ENCODE measurements at places on chromosomes 12 and 14.

DNA sequence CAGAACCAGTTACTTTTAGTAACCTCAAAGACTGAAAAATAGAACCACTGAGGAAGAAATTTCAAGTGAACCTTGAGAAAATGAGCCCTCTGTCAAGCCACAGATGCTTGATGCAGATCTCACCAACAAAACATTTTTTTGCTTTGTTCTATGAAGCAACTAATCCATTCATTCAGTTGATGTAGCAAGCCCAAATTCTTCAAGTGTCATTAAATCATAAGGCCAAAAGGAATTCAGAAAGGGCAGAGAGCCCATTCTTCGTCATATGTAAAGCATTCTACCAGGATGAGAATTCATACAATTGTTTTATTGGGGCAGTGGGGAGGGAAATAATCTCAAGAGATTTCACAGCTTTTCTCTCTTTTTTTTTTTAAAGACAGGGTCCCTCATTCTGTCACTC, 218.0 kb upstream of the RGS6 start:
- no peak for DNase-seq

DNA sequence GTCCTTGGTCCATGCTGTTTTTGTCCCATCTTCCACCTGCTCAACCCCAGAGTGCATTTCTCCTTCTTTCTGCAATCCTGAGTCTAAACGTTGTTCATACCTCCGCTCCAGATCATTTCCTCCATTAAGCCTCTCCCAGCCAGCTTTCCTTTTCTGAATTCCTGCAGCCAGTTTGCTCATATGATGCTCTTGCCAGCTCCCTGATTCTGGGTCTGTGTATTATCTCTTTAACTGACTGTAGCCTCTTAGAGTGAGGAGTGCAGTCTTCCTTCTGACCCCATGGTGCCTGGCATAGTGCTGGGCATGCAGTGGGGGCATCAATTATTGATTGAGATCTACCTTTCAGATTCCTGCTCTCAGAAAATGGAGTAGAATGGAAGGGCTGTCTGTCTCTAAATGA, 11.5 kb upstream of the TBPL2 start:
- no peak for DNase-seq

DNA sequence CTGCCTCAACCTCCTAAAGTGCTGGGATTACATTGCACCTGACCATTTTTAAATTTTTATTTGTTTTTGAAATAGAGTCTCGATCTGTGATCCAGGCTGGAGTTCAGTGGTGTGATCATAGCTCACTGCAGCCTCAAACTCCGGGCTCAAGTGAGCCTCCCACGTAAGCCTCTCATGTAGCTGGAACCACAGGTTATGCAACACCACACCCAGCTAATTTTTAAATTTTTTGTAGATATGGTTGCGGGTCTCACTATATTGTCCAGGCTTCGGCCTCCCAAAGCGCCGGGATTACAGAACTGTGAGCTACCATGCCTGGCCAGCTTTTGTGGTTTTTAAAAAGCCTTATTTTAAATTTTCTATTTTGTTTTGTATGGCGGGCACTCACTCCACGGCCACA, 2.2 kb upstream of the DRAM1 start:
- no peak for DNase-seq

GRCh38 chr14:72553656-72554055, 340.2 kb downstream of the DPF3 start:
- DNase-seq: no peak

DNA sequence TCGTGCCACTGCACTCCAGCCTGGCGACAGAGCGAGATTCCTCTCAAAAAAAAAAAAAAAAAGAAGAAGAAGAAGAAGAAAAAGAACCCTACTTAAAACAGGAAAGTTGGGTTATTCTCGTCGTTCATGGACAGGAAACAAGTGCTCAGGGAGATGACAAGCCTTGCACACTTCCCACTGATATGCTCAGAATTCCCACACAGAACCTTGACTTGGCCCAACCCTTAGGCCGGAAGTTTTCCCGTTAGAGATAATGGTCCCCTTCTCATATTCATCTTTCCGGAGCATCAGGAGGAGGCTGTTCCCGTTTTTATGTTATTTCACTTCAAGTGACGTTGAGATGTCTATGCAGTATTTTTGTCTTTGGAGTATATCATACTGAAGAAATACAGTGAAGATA, 36.2 kb downstream of the APOBEC1 start:
- no peak for DNase-seq

GRCh38 chr14:91956616-91957015, 9.1 kb upstream of the FBLN5 start:
- DNase-seq: no peak

GRCh38 chr12:131153956-131154355, 200.2 kb downstream of the ADGRD1 start:
- DNase-seq: no peak

DNA sequence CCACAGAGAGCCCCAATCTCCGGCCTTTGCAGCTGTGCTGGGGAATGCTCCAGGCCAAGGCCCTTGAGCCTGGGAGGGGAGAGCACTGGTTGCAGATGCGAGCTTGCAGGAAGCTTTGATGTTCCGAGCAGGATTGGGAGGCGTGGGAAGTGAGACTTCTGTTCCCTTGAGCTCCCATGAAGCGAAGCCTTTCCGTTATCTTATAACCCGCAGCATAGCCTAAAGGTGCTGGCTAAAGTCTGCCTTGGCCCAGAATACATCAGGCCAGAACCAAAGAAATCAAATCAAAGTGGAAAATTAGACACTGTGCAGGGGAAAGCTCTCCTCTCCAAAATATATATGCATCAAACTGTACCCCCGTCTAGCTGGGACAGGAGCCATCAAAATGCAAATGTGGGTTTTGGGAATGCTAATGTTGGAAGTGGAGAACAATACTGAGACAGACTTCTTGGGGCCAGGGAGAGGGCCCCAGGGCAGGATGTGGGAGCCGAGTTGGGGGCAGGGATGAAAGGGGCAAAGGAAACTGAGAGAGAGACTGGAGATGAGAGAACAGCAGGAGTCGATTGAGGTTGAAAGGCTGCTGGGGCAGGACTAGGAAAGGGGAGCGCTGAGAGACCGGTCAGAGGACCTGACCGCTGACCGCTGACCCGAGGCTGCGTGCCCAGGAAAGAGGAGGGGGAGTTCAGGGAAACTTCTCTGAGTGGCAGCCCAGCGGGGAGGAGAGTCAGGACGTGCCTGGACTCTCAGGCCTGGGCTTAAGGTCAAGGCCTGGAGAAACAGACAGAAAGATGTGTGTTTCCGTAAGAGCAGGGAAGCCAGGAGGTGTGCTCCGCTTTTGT, 152.2 kb upstream of the PARP11 start:
- DNase-seq: no peak

DNA sequence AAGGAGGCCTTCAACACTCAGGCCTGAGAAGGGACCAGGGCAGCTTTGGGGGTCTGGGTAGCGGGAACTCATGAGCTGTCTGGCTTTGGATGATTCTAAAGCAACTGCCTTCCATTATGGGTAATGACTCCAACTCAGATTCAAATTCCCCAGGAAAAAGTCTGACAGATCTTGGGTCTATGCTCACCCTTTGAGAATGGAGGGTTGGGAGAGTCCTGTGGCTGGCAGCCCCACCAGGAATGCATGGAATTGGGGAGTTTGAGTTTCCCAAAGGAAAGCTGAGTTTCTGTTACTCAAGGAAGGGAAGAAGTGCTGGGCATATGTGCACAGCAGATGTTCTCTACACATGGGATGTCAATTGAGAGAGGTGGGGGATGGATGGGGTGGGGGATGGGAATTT, 22.4 kb upstream of the LTBP2 start:
- no peak for DNase-seq

- DNase-seq: no peak
Observed at GRCh38 chr12:51238037-51238509, 553 bp upstream of the DAZAP2 start.

DNA sequence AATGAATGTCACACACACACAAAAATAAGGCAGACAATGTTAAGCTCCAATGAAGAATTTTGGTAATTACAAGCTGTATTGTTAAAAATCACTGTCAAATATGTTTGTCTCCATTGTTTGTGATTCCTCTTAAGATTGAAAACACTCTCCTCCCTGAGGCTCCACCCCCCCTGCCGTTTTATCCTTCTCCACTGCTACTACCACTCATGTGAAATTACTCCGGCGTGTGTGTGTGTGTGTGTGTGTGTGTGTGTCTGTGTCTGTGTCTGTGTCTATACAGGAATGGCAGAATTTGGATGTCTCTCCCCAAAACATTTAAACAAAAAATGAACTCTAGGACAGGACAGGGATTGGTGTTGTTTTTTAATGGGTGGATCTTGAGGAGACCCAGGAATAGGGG, 365.1 kb upstream of the DIO2 start:
- DNase-seq: no peak

DNA sequence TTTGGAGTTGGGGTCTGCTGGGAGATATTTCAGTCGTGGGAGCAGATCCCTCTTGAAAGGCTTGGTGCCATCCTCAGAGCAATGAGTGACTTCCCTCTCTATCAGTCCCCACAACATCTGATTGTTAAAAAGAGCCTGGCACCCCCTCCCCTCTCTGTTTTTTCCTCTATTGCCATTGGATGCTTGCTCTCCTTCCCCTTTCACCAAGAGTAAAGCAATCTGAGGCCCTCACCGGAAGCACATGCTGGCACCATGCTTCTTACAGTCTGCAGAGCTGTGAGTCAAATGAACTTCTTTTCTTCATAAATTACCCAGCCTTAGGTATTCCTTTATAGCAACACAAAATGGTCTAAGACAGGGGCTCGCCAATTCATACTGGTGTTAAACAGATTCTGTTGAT, 99.1 kb upstream of the CCND2 start:
- DNase-seq: no peak

DNA sequence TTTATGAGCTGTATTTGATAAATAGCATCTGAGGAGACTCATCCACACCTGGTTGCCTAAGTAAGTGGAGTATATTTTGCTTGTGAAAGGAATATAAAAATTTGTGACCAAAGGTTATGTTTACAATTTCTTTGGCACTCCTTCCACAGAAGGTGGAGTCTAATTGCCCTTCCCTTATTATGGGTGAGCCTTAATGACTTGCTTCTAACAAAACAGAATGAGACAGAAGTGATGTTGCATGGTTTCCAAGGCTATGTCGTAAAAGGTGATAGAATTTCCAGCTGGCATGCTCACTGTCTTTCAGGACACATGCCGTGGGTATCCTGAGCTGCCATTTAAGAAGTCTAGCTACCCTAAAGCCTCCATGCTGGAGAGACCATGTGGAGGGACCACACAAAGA, 116.8 kb upstream of the ABCD2 start:
- no peak for DNase-seq

DNA sequence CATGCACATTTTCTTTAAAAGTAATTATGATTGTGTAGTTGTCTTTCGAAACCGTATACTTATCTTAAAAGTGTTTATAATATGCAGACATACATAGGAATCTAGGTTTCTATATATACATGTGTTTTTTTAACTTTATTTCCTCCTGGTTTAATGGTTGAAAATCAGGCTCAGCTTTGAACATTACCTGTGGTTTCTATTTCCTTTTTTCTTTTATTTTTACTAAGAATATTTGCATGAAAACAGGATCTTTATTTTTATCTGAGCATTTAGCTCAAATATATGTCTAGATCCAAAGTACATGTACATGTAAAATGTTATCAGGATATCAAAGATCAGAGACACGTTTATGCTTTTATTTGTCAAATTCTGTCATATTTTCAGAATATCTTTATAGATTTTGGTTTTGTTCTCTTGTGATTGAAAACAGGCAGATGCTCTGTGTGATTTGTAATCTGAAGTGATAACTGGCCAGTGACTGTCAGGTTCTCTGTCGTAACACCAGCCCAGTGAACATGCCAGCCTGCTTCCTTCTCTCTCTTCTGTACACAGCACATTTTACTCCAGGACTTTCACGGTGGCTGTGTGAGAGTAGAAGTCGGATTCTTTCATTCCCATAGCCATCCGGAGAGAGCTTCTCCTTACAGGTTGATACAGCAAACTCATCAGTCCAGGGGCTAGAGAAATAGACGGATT, 13.7 kb downstream of the TCTN1 start:
- no peak for DNase-seq

GRCh38 chr14:58488550-58488949, 61.0 kb downstream of the KIAA0586 start:
- DNase-seq: no peak

DNA sequence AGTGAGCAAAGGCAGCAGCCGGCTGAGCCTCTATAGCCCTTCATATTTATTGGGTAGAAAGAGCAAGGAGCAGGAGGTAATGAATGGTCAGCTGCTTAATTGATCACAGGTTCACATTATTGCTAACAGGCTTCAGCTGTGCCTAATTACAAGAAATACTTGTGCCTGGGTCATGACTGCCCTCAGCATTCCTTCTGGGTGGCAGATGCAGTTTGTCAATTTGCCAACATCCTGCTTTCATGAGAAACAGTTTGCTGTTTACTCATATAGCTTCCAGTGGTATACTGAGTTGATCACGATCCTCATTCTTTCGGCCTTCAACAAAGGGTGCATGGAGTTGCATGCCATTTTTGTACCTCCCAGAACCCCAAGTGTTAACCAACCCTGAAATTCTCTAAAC, 81.0 kb upstream of the PLEKHG7 start:
- DNase-seq: no peak

- no peak for DNase-seq
Observed at GRCh38 chr12:108194585-108194984, 65.5 kb downstream of the WSCD2 start.

GRCh38 chr14:101735453-101735852, 26.1 kb upstream of the PPP2R5C start:
- no peak for DNase-seq

- DNase-seq: no peak
Observed at GRCh38 chr12:102471556-102471955, 8.8 kb downstream of the IGF1 start.

DNA sequence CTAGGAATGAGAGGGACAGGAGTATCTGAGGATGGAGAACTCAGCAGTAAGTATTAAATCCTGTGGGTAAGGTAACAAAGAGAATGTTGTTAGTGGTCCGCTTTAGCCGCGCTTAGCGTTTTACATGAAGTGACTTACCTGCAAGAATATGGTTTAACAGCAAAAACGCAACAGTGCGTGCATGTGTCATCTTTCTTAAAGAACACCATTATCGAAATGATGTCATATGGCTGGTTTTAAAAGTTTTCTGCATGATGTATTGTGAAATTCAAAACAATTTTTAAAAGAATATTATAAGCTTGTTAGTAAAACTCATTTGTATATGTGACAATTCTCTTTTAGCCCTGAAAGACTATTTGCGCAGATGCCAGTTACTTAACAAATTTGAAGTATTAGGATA, 1.7 kb downstream of the LEMD3 start:
- DNase-seq: no peak

- no peak for DNase-seq
Observed at GRCh38 chr12:80291108-80291754, 152.8 kb upstream of the PTPRQ start.

DNA sequence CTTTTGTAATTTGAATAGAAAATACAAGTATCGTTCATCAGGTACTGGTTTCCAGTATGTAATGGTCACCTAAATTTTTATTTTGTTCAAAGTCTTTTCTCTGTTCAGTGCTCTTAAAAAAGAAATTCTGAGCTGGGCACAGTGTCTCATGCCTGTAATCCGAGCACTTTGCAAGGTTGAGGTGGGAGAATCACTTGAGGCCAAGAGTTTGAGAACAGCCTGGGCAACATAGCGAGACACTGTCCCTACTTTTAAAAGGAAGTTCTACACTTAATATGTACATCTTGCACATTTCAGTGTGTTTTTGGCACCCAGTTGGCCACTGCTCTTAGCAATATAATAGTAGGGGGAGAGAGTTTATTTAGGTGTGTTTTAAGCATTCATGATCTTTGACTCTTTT, 27.9 kb downstream of the PCNX1 start:
- DNase-seq: no peak

GRCh38 chr14:53716578-53716977, 240.0 kb downstream of the BMP4 start:
- no peak for DNase-seq

Data from CD4-positive, alpha-beta T cell treated with Interleukin-17A for 4 hours (primary cell).